Endothelial cell of umbilical vein (primary cell): ENCODE measurements at places on chromosomes 4 and X. TPM values are rescaled to one million over a fixed set of nuclear protein-coding genes. Genes with fewer than 3 reads are reported as not detected.

GRCh38 chr4:21202959-21203358 is 502.7 kb downstream of the PACRGL start:
- no peak for DNase-seq

- DNase-seq: no peak
Measured at GRCh38 chr4:186013419-186014186, 55.4 kb upstream of the TLR3 start.

GRCh38 chr4:113888006-113888405 is 91.4 kb downstream of the ARSJ start:
- DNase-seq: no peak

Gene RTL3
- not detected in 2 replicates for total RNA-seq

Gene SLC6A14
- not detected in 2 replicates for total RNA-seq
